CD4-positive, alpha-beta T cell (primary cell): ENCODE measurements at places on chromosomes 13 and 19.

DNA sequence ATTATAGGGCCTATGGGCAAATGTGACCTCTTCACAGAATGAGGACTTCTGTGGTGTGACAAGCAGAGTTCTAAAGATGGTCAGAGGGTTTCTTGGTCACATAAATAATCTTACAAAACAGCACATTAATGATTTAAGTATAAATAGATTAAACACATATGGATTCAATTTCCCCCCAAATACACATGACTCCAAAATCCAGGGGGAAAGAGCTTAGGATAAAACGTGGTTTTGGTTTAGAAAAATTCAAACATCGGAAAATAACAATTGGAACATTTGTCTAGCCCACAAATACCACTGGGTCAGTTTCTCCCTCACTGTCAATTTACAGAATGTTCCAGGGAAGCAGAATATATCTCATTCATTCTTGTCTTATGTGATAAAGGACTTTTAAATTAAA, 283.1 kb downstream of the COG6 start:
- DNase-seq: no peak

DNA sequence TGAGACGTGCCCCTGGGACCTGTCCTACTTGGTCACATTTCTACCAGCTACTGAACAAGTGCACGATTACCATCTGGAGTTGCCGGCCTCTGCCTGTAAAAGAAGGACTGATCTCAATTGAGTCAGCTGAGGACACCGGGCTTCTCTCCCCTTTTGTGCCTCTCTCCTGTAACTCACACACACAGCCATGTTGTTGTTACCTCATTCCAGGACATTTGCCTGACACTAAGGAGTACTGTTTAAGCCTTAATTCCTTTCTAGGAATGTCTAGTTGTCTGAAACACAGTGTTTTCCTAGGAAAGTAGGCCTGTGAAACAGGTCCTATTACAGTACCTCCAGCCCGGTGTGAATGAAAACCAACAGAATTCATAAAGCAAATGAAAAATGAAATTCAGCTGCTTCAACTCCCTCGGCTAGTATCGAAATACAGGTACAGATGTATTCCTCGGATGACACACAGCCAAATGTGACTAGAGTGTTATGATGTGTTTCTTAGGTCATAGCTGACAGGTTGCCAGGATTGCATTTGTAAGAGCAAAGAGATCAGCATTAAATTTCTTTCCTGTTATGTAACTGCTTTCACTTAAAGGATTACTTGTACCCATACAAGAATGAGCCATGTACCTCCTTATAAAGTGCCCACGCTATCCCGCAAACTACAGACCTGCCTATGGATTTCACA, 152.0 kb upstream of the IRS2 start:
- no peak for DNase-seq

- DNase-seq: no peak
Observed at GRCh38 chr19:15280915-15281683, 48.9 kb upstream of the EPHX3 start.

DNA sequence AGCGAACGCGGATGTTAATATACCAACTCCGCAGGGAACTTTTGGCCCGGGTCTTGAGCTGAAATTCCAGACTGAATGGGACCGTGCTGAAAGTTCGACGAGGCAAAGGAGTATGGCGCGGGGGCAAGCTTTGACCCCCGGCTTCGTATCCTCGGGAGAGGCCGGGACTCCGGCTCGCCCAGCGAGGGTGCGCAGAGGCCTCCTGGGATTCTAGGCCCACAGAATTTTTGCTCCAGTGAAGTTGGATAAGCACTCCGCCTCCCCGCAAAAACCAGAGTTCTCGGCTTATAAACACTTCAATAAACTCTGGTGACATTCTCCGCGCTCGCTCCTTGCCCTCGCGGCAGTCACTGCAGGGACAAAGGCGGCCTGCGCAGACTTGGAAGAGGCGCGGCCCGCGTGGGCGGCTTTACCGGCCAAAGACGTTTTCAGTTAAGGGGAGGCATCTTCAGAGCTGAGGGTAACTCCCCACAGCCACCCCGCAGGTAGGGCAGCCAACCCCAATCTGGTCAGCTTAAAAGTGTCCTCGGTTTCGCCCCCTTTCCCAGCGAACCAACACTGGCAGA, 112.6 kb downstream of the KCNRG start:
- DNase-seq: peak; percentile 35

DNA sequence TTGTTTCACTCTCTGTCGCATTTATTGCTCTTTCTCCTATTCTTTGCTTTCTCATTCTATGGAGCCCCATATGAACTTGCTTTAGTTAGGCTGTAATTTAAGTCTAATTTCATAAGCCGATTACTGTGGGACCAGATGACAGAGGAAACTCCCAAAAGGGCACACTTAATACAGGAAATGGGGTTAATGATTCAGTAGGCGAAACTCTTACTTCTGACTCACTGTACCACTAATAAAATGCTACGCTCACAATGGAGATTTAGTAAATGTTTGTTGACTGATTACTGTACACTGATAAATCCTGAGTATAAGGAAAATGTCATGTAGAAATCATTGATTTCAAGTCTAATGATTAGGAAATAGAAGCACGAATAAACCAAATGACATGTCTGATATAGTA, 276.4 kb downstream of the KLF5 start:
- DNase-seq: peak; percentile 1

- DNase-seq: no peak
Observed at GRCh38 chr19:49599378-49600295, 8.7 kb downstream of the PRR12 start.

DNA sequence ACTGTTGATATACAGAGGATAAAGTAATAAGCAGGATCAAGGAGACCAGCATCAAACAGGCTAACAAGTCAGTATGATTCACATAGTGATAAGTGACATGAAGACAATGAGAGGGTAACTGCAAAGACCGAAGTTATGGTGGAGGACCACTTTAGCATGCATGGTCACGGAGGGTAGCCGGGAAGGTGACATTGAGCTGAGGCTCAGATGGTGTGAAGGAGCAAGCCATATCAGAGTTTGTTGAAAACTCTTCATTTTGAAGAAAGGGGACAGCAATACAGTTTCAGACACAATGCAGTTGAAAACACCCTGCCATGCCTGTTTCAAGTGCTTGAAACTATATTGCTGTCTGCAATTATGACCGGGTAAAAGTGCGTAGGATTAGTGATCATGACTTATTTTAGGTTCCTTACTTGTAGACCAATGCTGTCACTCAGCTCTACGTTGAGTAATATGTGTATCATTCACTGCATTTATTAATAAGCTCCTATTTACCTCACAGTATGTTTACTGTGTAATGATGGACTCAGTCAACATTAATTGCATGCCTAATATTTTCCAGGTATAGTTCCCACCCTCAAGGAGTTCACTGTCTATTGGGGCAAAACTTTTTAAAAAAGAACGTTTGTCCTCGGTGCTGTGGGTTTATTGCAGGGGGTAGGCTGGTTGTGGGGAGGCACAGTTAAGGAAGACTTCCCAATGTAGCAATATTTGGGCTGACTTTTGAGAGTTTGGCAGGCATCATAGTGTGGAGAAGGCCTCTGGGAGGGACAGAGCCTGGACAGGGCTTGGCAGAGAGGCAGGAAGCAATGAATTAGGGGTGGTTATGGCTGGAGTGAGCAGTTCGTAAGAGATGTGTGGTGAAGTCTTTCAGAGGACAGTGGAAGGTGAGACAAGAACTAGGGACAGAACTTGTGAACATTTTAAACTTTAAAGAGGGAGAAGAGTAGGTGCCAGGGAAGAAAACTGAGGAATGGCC, 3.2 kb downstream of the UBAC2 start:
- no peak for DNase-seq

DNA sequence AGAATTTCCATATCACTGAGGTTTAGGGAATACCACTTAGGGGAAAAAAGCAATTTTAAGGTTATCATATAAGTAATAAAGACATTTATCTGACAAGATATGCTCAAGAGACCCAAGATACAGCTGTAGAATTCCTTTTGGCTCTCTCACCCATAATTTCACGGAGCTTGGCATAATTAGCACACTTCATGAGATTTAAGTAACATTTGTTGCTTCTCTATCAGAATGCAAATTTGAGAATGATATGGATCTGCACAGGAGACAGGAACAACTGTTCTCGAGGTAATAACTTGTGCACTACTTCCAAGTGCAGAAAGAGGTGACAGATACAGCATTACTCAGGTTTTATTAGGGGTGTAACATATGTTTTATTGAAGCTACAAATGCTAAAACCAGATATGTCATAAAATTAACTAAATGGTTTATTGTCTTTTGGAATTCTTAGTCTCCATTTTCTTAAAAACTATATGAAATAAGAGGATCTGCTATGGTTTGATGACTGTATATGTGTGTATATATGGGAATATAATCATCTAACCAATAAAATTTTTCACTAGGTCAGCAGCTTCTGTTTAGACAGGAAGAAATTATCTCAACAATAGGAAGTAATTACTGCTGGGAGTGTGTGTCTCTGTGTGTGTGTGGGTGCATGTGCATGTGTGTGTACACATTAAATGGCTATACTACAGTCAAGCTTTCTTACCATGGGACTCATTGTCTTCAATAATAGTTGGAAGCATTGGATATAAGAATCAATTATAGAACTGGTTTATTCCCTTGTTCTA, 401.3 kb downstream of the PCDH17 start:
- no peak for DNase-seq

GRCh38 chr13:31686670-31687425, 52.5 kb upstream of the RXFP2 start:
- DNase-seq: no peak

- no peak for DNase-seq
Observed at GRCh38 chr13:36480726-36481427, 48.6 kb downstream of the CCNA1 start.

- DNase-seq: no peak
Observed at GRCh38 chr13:82791035-82791434, 1091.2 kb downstream of the SLITRK1 start.

GRCh38 chr13:30787738-30788525, 52.6 kb downstream of the ALOX5AP start:
- no peak for DNase-seq

DNA sequence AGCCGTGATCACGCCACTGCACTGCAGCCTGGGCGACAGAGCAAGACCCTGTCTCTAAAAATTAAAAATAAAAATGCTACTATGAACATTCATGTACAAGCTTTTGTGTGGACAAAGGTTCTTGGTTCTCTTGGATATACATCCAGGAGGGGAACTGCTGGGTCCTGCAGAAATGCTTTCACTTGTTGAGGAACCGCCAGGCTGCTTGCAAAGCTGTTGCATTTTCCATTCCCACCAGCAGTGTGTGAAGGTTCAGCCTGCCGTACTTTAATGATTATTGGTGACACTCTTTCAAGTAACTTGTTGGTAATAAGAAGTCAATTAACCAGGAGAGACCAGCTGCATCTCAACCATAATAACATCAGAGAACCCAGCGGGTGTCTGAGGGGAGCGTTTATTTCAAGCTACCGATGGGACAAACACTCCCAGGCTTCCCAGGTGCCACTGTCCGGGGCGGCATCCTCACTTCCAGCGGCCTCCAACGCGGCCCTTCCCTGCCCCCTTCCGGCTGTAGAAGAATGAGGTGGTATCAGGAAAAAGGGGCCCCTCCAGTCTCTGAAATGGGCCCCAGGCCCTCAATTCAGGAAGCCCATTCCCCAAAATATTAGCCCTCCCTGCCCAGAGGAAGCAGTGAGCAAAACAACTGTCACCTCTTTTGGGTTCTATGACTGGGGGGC, 15.2 kb upstream of the PPP1R12C start:
- no peak for DNase-seq

- DNase-seq: no peak
Observed at GRCh38 chr19:33621065-33621785, 528 bp upstream of the CHST8 start.

- DNase-seq: no peak
Observed at GRCh38 chr13:36965767-36966166, 33.4 kb downstream of the ALG5 start.

DNA sequence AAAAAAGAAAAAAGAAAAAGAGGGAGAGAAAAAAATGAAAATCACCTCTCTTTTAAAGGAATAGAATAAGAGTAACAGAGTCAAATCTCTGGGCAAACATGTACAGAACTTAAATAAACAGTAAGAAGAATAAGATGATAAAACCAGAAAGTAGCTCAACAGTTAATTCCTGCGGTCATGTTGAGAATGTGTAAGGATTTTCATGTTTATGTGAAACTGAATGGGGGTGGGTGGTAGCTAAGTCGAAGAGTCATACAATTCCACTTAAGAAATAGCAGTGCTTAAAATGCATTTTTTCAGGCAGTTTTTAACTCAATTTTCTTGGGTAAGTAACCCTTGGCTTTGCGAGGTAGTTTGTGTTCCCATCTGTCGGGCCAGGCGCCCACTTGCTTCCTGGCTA, 60.9 kb downstream of the PEX11G start:
- no peak for DNase-seq

- DNase-seq: peak; percentile 60
Observed at GRCh38 chr19:18846862-18847548, 15.2 kb downstream of the UPF1 start.

GRCh38 chr13:43544631-43545030, 242.1 kb downstream of the ENOX1 start:
- no peak for DNase-seq

GRCh38 chr13:37390735-37391134, 207.8 kb downstream of the POSTN start:
- DNase-seq: no peak

- no peak for DNase-seq
Observed at GRCh38 chr19:38352611-38353010, 17.0 kb downstream of the CATSPERG start.

DNA sequence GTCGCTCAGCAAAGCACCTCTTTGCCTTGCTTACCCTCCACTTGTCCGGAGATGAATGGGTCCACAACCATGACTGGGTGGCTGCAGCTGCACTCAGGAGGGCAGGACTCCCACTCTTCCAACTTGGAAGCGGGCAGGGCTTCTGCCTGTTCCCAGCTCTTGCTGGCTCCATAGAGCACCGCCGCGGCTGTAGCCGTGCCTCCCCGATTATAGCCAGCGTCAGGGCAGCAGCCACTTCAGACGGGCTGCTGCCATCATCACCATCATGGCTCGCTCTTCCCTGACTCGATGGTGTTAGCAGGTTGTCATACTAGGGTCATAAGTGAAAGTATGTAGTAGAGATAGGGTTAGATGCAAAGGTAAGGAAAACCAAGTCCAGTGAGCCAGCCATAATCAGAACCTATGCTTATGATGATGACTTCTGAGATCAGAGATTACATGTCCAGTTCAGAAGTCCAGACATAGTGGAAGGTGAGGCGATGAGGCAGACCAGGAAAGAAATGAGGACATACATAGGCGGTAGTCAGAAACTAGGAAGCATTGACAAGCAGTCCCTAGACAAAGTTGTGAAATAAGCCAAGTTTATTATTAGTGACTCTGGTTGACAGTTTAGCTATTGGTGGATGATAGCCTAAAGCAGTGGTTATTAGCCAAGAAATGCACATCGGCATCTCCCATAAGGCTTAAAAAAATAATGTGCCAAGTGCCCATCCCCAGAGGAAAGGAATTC, 4.4 kb upstream of the INTS6 start:
- no peak for DNase-seq

- DNase-seq: no peak
Observed at GRCh38 chr13:69324090-69324886, 783.3 kb upstream of the ATXN8OS start.

GRCh38 chr19:35460608-35461007, 12.6 kb downstream of the FFAR2 start:
- DNase-seq: no peak
